NCI-H1436 treated with DMSO at 0.1 percent for 48 hours (cell line): ENCODE measurements at places on chromosomes 12 and 14.

DNA sequence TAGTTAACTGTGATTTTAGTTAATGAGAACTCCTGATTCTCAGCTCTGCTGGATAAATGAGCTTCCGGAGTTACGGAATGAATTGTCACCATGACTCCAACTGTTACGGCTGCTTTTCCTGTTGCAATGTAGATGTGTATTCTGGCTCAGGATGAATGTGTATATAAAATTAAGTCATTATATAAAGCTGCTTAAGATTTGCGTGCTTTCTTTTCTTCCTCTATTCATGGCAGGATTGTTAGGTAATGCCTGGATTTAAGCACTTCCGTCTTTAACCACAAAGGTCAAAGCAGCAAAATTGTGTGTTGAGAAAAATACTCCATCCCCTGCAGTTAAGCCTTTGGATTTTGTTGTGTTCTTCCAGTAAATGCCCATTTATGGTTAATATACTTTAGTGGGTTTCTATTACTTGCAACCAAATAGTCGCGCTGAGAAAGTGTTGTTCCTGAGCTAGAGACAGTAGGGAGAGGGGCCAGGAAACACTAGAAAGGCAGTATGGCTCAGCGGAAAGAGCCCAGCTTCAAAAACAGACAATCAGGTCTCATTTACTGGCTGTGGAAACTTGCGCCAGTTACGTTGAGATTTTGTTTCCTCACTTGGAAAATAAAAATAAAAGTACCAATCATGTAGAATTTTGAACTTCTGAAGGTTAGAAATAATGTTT is 9.4 kb upstream of the CCDC175 start:
- DNase-seq = no peak

GRCh38 chr12:41701943-41702601 is 442.6 kb downstream of the GXYLT1 start:
- no peak for DNase-seq

- no peak for DNase-seq
Observed at GRCh38 chr14:90419200-90419599, 22.4 kb downstream of the CALM1 start.

DNA sequence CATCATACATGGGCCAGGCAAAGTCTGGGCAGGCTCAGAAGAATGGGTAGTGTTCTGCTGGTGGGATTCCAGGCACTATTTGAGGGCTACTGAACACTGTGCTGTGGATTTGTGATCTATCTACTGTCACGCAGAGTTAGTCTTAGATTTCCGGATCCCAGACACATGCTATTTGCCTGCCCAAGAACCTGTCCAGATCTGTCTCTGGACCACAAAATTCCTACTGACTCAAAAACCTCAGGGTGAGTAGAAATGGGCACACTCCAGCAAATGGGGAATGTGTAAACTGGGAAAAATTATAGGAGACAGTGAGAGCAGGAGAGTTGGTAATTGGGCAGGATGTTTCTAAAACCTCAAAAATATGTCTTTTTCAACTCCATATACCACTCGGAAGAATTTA is 129.9 kb downstream of the GALC start:
- DNase-seq = no peak

GRCh38 chr14:57066887-57067513 is 201.7 kb downstream of the EXOC5 start:
- no peak for DNase-seq

DNA sequence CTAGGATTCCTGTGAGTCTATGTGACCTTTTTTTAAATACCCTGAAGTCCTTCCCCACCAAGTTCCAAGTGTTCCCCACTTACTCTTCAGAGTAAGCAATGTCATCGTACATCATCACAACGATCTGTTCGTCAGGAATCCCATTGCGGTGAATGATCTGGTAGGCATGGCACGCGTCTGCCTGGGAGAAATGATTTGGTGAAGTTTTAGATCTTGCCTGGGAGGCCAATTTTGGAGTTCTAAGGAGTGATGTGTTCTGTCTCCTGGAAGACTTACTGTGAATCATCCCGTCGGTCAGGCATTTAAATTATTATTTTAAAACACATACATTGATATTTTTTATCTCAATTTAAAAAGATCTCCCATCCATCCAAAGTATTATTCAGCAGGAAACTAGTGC is 29.8 kb downstream of the LGMN start:
- DNase-seq = no peak

- no peak for DNase-seq
Observed at GRCh38 chr14:44149597-44149996, 357.5 kb downstream of the FSCB start.

- no peak for DNase-seq
Observed at GRCh38 chr12:14954269-14954668, 7.1 kb downstream of the ARHGDIB start.

DNA sequence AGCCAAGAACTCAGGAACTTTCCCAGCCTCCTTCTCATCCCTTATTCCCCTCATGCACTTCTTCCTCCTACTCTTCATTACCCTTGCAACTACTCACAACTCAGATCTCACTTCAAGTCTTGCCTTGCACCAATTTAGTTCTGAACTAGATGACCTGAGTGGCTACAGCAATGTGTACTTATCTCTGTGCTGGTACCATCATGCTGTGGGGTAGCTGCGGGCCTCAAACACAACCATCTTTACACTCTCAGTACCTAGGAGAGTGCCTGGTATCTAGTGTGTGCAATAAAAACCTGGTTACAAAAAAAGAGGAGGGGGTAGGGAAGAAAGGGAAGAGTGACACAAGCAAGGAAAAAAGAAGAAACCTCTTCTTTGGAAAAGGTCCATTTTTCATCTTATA is 219.0 kb downstream of the SPTSSA start:
- no peak for DNase-seq

DNA sequence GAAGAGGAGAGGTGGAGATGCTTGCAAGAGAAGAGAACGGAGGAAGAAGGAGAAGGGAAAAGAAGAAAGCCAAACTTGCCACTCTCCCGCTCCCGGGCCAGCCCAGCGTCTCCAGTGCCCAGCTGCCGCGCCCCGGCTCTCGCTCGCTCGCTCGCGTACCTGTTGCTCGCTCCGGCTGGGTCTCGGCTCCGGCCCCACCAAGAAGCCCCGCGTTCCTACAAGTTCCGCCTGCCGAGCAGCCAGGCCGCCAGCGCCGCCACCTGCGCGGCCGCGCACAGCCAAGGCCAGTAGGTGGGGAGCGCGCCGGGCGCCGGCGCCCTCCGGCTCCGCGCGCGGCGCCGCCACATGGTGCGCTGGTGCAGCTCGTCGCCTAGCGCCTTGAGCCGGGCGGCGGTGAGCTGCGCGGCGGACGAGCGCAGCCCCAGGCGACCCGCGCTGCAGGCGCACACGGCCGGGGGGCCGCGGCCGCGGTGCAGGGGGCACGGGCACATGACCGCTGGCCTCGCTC is 370 bp downstream of the HRK start:
- DNase-seq = no peak

- no peak for DNase-seq
Observed at GRCh38 chr12:95083471-95083870, 10.1 kb upstream of the NR2C1 start.

- DNase-seq = no peak
Observed at GRCh38 chr12:132084621-132085290, 59.4 kb downstream of the DDX51 start.

GRCh38 chr12:54497883-54498282 is 331 bp downstream of the NCKAP1L start:
- no peak for DNase-seq

GRCh38 chr12:26795910-26796309 is 37.1 kb downstream of the ITPR2 start:
- DNase-seq = no peak

DNA sequence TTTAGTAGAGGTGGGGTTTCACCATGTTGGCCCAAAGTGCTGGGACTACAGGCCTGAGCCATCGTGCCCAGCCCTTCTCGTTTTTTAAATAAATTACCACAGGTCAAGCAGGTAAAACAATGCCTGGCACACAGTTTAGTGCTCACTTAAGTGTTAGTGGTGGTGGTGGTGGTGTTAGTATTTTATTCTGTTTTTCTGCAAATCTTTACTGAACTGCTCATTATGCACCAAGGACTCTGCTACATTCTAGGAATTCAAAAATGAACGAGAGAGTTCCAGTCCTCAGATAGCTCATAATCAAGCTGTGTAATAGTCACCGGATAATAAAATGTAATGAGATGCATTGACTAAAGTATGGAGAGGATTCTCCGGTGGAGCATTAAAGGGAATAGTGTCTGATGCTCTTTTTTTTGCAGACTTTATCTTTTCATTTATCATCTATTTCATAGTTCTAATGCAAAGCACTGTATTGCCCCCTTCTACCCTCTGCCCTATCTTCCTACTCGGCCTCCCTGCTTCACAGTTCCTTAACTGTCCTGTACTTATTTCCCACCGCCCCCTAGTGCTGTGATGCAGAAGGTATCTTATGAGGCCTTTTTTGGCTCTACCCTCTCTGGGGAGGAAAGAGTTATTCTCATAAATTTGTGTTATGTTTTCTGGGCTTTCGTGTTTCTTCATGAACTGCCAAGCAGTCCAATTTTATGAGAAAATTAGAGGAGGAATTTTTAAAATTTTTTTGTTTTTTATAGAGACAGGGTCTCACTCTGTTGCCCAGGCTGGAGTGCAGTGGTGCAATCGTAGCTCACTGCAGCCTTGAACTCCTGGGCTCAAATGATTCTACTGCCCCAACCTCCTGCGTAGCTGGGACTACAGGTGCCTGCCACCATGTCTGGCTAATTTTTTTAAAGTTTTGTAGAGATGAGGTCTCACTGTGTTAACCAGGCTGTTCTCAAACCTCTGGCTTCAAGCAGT is 1.0 kb downstream of the ITFG2 start:
- DNase-seq = no peak

DNA sequence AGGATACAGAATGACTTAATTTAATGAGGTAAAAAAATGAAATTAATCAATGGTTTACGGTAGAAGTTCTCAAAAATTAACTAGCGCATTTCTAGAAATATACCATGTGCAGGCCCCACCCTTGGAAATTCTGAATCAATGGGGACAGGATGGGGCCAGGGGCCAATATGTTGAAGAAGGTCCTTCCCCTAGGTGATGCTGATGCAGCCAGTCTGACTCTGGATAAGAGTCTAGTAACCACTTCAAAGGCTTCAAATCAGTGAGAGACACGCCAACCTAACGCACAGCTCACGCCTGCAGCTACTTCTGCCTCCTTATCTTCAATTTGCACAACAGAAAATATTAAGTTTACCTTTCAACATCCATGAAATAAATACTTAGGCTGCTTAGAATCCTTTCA is 14.9 kb downstream of the GIT2 start:
- no peak for DNase-seq

GRCh38 chr14:52020866-52021717 is 31.7 kb downstream of the RTRAF start:
- DNase-seq = no peak

- no peak for DNase-seq
Observed at GRCh38 chr14:99781853-99782610, 11.2 kb upstream of the EML1 start.

- no peak for DNase-seq
Observed at GRCh38 chr12:131511391-131511802, 199.5 kb upstream of the SFSWAP start.

- DNase-seq = no peak
Observed at GRCh38 chr12:129556082-129556481, 347.7 kb downstream of the TMEM132D start.

DNA sequence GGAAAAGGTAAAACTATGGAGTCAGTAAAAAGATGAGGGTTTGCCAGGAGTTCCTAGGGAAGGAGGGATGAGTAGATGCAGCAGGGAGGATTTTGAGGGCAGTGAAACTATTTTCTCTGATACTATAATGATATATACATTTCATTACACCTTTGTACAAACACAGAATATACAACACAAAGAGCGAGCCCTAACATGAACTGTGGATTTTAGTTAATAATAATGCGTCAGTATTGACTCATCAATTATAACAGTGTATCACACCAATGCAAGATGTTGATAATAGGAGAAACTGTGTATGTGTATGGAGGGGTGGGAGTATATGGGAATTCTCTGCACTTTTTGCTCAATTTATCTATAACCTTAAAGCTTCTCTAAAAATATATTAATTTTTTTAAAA is 404.3 kb upstream of the NOVA1 start:
- DNase-seq = no peak

DNA sequence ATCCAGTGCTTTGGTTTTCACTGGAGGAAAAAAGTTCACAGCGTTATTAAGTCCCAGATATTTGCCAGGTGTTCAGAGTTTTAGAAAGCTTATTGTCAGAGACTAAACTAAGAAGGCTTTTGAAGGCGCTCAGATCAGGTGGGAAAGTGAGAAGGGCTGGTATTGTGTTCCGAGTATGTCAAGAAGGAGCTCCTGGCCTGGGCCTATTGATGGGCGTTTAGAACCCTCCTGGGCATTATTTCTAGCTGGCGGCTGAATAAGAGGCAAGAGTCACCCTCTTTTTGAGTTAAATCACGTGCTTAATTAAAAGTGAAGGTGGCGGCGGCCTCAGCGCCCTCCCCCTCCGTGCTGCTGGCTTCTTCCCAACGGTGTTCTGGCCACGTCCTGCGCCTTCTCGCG is 20.9 kb upstream of the GNS start:
- DNase-seq = no peak

GRCh38 chr12:49347311-49348193 is 864 bp downstream of the DNAJC22 start:
- DNase-seq = no peak

DNA sequence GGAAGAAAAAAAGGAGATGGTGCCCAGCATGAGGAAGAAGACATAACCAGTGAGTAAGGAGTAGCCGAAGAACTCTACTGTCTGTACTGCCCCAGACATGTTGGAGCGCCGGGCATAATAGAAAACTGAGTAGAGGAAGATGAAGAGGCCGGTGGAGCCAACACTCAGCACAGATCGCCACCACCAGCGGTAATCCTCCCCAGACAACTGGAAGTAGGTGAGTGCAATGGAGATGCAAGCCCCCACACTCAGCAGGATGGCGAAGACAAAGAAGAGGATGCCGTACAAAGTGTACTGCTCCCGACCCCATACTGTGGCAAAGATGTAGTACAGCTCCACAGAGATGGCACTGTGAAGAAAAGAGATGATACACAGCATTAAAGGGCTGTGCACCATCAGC is 844 bp upstream of the IPO4 start:
- DNase-seq = no peak

GRCh38 chr12:41344776-41345470 is 156.8 kb downstream of the PDZRN4 start:
- DNase-seq = no peak

GRCh38 chr14:76762411-76763095 is 1.3 kb downstream of the VASH1 start:
- DNase-seq = no peak
